Eye (tissue), 1 donor: ENCODE measurements at places on chromosomes 6 and 20.

- DNase-seq, result peak; percentile 51
Observed at GRCh38 chr6:4608361-4609115, 167.7 kb upstream of the CDYL start.

- DNase-seq, result no peak
Observed at GRCh38 chr6:33950472-33950881, 146.7 kb upstream of the MLN start.

DNA sequence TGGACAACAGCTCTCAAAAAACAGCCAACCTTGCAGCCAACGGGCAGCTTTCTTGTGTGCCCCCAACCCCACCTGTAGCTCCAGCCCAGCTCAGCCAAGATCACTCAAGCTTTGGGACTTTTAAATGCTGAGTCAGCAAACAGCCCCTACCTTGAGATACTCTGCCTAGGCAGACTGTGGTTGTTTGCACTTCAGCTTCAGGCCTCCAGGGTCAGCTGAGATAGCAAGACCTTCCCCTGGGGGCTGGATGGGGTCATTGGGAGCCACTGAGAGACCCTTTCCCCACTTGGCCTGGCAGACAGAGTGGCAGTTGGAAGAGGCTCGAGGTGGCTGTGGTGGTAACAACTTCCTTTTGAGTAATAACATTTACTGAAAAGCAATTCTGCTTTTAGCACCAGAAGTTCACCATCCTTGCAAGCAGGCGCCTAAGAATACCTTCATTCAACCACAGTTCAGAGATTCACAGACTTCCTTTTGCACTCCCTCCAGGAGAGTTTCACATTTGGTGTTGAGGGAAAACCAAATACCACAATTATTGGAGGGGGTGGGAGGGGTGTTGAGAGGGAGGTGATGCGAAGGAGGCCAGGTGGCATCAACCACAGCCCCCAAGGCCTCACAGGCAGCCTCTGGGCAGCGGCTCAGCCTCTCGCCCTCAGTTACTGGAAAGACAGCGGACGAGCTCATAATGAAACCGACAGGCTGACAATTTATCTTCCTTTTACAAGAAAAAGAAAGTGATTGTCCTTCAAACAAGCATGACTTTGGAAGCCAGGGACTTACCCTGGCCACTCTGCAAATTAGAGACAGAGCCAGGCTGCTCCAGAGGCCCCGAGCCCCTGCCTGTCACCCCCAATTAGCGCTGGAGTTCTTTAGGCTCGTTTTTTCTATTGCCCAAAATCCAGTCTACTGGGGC, 148.1 kb downstream of the CEBPB start:
- peak; percentile 85 for DNase-seq

DNA sequence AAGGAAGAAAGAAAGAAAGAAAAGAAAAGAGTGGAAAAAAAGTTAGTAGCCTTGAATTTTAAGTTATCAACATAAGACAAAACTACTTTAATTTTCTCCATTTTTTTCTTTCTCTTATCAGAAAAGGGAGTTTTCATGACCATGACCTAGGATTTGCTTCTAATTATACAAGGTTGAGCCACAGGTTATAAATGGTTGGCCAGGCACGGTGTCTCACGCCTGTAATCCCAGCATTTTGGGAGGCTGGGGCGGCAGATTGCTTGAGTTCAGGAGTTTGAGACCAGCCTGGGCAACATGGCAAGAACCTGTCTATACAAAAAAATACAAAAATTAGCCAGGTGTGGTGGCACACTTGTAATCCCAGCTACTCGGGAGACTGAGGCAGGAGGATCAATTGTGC, 7.8 kb upstream of the MTRES1 start:
- no peak for DNase-seq

- DNase-seq, result no peak
Observed at GRCh38 chr6:113697632-113698410, 159.3 kb upstream of the MARCKS start.

GRCh38 chr6:133964052-133964451, 11.0 kb downstream of the TBPL1 start:
- no peak for DNase-seq

GRCh38 chr20:2150660-2151059, 49.0 kb downstream of the STK35 start:
- DNase-seq, result no peak

DNA sequence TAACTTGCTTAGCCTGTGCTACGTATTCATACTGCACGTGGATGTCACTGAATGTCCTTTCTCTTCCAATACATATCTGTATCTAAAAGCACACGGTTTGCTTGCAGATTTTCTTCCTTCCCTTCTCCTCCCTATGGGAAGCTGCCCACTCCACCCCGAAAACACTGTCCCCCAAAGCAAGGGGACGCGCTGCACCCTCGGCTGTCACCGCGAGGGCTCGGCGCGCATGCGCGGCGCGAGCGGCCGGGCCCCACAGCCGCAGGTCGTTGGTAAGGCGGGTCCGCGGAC, 659 bp downstream of the TMX4 start:
- DNase-seq, result no peak

- no peak for DNase-seq
Observed at GRCh38 chr6:158680015-158680414, 30.2 kb downstream of the SYTL3 start.

DNA sequence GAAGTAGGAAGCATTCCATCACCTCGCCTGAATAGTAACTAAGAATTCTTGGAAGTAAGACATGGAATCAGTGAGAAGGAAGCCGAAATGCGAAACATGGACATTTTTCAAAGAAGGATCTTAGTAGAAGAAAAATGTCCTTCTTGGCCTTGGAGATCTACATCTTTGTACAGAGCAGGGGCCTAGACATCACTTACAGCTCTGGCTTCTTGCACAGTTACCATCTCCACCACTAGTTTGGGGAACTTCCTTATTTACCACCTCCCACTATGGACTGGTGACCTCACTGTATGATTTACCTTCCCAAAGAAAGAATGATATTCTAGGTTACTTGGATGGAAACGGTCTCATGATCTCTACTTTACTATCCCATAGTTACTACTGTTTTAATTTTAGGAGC, 15.7 kb downstream of the CASS4 start:
- no peak for DNase-seq

DNA sequence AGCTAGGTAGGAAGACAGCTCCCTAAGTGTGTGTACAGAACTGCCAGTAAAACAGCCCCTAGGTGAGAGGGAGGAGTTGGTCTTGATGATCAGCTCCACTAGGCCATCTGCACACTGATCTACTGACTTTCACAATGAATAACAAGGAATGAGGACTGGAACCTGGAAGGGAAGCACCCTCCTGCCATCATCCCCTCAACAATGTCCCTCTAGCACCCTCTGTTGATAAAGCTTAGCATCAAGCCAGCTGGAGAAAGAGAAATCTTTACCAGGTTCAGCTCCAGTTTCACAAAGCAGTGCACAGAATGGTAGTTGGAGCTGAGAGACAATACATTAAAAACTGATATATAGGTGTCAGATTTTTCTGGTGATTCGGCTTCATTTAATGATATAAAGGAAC, 57.2 kb upstream of the IRAK1BP1 start:
- DNase-seq, result peak; percentile 75

DNA sequence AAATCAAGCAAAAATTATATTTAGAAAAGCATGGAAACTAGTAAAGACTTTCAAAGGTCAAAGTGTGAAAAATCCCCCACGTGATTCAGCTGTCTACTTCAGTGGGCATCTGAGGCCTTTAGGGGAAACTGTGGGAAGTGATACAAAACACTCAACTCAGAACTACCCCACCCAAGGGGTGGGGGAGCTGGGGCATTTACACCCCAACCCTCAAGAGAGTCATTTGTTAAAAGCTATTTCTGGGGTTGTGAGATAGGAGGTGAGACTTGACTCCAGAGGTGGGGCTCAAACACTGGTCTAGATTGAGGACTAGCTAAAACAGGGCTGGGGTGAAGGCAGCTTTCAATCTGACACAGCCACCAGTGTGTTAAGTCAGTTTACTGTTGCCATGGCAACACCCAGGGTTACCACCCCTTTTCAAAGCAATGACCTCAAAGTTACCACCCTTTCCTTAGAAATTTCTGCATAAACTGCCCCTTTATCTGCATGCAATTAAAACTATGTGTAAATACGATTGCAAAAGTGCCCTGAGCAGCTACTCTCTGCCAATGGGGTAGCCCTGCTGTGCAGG, 9.9 kb upstream of the GTSF1L start:
- DNase-seq, result peak; percentile 20

DNA sequence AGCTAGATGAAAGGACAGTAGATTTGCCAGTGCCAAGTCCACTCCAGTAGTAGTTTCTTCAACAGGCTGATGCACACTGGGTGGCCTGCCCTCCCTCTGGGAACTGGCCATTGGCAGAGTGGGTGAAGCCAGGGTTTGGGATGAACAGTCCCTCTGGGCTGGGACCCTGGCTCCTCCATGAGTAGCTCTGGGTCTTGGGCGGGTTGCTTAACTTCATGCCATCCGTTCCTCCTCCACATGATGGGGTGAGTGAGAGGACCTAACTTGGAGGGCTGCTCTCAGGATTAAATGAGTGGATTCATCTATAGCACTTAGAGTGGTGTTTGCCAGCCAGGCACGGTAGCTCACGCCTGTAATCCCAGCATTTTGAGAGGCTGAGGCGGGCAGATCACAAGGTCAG, 47.2 kb downstream of the PLAGL2 start:
- no peak for DNase-seq

DNA sequence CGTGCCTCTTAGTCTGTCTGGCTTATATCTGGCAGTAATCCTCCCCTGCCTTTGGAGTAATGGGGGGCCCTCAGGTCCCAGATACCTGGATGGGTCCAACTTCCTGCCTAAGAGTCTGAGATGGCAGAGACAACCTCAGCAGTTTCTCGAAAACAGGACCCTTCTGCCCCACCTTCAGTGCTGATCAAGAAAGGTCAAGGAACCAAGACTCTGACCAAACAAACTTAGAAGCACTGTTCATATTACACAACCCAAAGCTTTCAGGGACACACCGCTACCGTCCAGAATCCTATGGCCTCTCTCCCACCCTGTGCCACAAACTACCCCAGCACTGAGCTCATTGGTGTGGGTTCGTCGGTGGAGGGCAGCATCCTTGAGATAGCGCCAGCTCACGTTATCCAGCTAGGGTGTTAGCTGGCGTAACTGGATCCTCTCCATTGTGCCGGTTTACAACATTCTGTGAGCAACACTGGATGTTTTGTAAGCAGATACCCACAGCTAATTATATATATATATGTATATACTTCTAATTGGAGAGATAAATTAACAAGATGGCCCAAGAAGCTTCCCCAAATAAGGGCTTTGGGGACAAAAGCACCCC, 7.6 kb upstream of the TMC2 start:
- DNase-seq, result no peak

GRCh38 chr6:142965164-142965563, 20.2 kb upstream of the HIVEP2 start:
- DNase-seq, result no peak

- no peak for DNase-seq
Observed at GRCh38 chr20:42567409-42567808, 622.3 kb downstream of the PTPRT start.

DNA sequence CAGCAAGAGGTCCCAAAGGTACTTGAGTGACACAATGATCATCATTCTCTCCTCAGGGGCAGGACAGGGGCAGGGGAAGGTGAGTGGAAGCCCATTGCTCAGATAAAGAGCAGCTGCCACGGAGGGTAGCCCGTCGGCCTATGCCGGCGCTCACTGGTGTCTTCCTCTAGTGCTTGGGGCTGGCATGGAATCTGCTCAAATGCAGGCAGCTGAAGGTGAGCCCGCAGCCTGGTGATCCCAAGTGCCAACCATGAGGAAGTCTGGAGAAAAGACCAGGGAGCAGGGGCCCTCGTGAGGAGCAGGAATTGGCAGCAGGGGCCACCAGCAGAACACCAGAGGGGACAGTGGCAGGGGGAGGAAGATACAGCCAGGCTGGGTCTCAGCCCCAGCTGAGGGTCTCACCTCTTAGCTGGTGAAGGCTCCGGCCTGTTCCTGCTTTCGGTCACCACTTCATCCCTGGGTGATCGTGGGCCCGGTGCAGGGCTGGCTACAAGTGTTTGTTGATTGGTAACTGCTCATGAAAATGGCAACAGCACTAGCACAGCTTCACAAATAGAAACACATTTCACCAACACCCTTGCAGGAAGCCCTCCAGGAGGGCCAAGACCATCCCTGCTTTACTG, 24.7 kb downstream of the RBCK1 start:
- no peak for DNase-seq

GRCh38 chr6:150212778-150213177, 69.9 kb downstream of the PPP1R14C start:
- DNase-seq, result no peak

DNA sequence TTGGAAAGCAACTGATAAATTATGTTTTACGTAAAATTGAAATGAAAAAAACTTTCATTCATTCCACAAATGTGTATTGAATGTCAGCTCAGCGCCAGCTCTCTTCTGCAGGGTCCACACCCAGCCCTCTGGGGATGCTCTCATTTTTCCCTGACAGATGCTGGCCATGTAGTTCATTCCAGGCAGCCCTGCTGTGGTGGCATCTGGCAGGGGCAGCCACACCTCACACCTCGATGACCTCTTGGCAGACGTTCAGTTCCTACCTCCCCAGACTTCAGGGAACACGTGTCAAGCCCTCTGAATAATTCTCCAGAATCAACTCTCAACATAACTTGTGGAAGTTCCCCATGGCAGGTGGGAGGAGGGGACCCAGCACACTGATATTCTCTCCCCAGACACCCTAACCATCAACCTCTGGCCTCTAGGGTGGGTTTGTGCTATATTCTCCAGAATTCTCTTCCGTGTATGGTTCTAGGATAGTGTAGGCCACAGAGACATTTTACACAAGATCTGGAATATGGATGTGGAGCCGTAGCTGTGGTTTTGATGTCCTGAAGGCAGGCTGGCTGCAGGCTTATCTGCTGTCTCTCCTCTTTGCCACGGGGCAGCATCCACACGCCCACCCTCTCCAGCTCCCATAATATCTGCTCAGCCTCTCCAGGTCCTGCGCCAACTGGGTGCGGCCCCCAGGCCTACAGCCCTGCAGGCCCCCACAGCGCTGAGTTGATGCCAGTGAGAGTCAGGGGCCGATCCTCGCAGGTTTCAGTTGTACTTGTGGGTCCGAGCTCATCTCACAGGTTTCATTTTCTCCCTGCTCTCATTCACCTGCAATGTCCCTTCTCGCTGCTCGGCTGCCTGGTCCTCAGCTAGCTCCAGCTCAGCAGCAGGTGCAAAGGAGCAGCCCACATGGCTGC, 175.8 kb upstream of the ARID1B start:
- no peak for DNase-seq

- no peak for DNase-seq
Observed at GRCh38 chr20:55200317-55200716, 724.9 kb downstream of the DOK5 start.
